Suppressor macrophage (primary cell): ENCODE measurements at places on chromosomes 11 and 22.

GRCh38 chr22:38973289-38974169 lies 8.6 kb upstream of the APOBEC3B start:
- DNase-seq = peak; percentile 73

- no peak for DNase-seq
Measured at GRCh38 chr11:84906995-84907394, 720.1 kb downstream of the DLG2 start.

DNA sequence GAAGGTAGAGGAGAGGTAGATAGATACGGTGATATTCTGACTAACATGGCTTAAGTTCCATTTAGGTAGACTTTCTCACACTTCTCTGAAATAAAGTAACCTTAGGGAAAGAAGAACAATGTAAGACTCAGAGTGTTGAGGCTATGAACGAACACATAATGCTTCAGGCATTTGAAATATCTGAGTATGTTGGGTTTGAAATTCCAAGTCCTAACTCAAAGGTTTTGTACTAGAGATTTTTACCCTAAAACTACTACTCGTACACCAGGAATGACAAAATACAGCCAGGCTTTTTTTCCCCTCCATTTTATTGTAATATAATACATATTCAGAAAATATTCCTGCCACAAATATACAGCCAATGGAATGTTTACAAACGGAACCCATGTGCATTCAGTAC lies 592.6 kb downstream of the ETS1 start:
- DNase-seq = no peak

GRCh38 chr22:21009638-21010425 lies 5.1 kb upstream of the P2RX6 start:
- no peak for DNase-seq

- DNase-seq = no peak
Measured at GRCh38 chr11:88310246-88310645, 27.3 kb downstream of the CTSC start.

GRCh38 chr11:127859941-127860354 lies 727.4 kb downstream of the ETS1 start:
- DNase-seq = no peak

DNA sequence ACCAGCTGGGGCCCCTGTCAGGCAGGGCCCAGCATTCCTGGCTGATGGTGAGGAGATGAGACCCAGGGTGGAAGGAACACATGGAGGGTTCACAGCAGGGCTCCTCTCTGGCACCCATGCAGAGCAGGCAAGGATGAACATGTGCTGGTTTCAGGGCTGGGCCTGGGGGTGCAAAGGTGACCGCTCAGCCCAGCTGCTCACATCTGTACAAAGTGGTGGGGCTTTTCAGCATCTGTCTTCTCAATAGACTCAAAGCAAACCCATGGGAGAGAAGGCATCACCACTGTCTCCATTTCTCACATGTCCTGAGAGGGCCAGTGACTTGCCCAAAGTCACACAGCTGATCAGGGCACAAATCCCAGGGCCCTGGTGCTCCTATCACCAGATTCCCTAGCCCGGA lies 27.3 kb upstream of the TCF20 start:
- no peak for DNase-seq

DNA sequence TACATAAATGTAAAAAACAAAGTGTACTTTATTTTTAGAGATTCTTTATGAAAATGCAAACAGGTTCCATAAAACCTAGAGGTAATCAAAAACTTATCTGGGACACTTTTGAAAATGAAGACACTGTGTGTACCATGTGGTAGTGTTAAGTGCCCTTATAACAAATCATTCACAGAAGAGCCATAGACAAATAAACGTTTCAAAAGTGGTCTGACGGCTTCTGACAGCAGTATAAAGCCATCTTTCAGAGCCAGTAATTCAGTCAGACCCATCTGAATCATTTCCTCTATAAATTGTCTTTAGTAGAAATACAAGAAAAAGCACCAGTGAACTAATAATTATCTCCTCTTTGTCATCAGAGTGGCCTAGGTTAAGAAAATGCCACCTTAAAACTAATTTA lies 100.0 kb downstream of the PAX6 start:
- DNase-seq = no peak
